Activated CD4-positive, alpha-beta T cell treated with anti-CD3 and anti-CD28 coated beads for 36 hours (primary cell): ENCODE measurements at places on chromosomes 6 and 20.

GRCh38 chr20:34582911-34583310 is 24.4 kb downstream of the MAP1LC3A start:
- DNase-seq: no peak

DNA sequence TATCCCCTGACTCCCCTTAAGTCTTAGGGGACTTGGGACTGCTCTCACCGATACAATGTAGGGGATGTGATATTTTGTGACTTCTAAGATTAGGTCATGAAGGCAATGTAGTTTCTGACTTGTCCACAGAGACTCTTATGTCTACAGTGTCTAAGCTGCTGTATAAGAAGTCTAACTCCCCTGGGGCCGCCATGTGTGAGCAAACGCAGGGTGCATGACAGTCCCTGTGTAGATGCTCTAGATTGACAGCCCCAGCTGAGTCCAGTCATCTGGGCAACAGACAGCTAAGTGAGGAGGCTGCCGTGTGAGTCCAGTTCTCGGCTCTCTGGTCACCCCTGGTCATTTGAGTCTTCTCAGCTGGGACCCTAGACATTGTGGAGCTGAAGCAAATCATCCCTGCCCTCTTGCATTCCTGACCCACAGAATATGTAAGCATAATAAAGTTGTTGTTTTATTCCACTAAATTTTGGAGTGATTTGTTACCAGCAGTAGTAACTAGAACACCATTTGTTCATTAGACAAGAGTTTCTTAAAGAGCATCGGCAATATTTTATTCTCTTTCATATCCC is 743.3 kb upstream of the CHD6 start:
- no peak for DNase-seq

GRCh38 chr20:50526403-50526989 is 16.3 kb downstream of the PTPN1 start:
- no peak for DNase-seq

GRCh38 chr6:99871641-99872040 is 122.4 kb downstream of the MCHR2 start:
- DNase-seq: no peak

GRCh38 chr20:21376626-21377025 is 20.7 kb downstream of the NKX2-4 start:
- DNase-seq: no peak

DNA sequence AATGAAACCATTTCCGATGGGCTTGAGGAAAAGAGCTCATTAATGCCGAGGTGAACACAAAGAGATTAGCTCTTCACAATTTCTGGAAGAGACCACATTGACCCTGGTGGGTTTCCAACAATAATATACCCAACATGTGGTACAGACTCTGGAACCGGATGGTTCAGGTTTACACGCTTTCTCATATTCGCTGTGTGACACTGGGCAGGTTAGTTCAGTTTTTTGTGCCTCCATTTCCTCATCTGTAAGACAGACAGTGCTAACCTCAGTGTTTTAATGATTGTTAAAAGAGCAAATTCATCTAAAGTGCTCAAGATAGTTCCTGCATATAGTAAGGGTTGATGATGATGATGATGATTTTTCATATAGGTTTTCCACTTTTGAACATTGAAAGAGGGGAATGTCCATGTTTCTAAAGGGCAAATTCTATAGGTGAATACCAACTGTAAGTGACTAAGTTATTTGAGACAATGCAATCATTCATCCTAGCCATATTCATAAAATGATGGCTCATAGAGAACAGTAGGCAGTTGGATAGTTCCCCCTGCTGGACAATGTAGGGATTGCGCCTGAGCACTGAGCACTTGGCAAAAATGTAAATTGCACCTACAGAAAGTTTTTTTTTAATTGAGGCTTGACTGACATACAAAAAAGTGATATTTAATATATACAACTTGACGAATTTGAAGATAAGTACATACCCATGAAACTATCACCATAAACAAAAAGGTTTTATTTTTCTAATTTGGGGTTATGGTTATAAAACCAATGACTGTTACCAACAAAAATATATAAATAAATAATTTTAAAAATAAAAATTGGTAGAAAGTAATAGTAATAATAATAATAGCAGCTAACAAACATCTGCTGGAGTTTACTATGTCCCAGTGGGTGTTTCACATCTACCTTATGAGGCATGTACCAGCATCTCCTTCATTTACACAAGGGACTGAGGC is 2.1 kb upstream of the PERP start:
- DNase-seq: peak; percentile 89

- DNase-seq: no peak
Measured at GRCh38 chr6:158244373-158244772, 67.9 kb upstream of the TULP4 start.

- peak; percentile 47 for DNase-seq
Measured at GRCh38 chr6:32191696-32192607, 491 bp downstream of the GPSM3 start.

- no peak for DNase-seq
Measured at GRCh38 chr20:10707791-10708190, 34.0 kb upstream of the JAG1 start.
